ENCODE measurements at places on chromosomes 4 and X. TPM values are rescaled to one million over a fixed set of nuclear protein-coding genes. Genes with fewer than 3 reads are reported as not detected.

DNA sequence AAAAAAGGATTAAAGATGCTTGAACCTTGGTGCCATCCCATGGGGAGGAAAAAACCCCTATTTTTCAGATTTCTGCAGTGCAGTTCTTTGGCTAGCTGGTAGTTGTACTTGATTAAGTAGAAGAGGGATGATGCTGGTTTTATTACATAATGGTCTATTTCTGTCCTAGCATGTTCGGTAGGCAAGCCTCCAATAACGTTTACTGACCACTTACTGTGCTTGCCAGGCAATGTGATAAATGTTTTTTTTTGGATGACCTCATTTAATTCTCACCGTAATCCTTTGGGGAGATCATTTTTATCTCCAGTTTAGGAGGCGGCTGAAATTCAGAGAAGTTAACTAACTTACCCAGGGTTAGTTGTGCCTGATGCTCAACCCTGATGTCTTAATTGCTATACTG, 92.1 kb upstream of the RPA4 start:
- no peak overlapping the region for H3K27ac ChIP-seq
- no peaks in the 10 kb centered on the region for H3K36me3 ChIP-seq
- no peak overlapping the region for H3K4me3 ChIP-seq
- H3K4me1 ChIP-seq: no peaks in the 10 kb centered on the region
- DNase-seq: no peak
- no peaks in the 10 kb centered on the region for H3K27me3 ChIP-seq

DNA sequence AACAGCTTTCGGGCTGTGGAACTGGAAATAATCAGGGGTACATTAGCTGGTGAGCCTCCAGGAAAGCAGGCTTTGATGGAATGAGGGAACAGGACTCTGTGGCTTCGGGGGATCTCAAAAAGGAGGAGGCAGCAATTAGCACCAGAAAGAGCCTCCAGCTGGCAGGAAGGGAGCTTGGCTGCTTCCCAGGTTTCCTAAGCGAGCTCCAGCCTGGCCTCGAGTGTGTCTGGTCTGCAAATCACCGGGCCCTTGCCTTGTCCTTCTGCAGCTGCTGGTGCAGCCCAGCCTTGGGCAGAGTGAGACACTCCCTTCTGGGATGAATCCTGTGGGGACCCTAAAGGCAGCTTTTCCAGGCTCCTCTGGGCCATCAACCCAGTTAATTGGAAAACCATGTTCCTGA, 10.7 kb upstream of the PDHA1 start:
- H3K36me3 ChIP-seq: no peaks in the 10 kb centered on the region
- no peak for DNase-seq
- no peak overlapping the region for H3K27ac ChIP-seq
- H3K4me1 ChIP-seq: no peaks in the 10 kb centered on the region
- no peaks in the 10 kb centered on the region for H3K27me3 ChIP-seq

GRCh38 chr4:15414551-15415091, 13.2 kb upstream of the C1QTNF7 start:
- no peak overlapping the region for H3K27ac ChIP-seq
- H3K4me3 ChIP-seq: no peak overlapping the region
- no peaks in the 10 kb centered on the region for H3K4me1 ChIP-seq
- H3K27me3 ChIP-seq: no peaks in the 10 kb centered on the region
- H3K36me3 ChIP-seq: no peaks in the 10 kb centered on the region

Gene CITED1
- polyA plus RNA-seq: 0.30 TPM

GRCh38 chr4:110550260-110550659, 72.6 kb downstream of the PITX2 start:
- no peak overlapping the region for H3K27ac ChIP-seq
- no peaks in the 10 kb centered on the region for H3K27me3 ChIP-seq
- H3K4me1 ChIP-seq: no peaks in the 10 kb centered on the region
- no peak overlapping the region for H3K4me3 ChIP-seq

Gene VSIG4
- not detected for polyA plus RNA-seq
